NCI-H82 (cell line): ENCODE measurements at places on chromosomes 7 and 10.

GRCh38 chr7:116271963-116272886 is 61.9 kb downstream of the TES start:
- no peak for DNase-seq

DNA sequence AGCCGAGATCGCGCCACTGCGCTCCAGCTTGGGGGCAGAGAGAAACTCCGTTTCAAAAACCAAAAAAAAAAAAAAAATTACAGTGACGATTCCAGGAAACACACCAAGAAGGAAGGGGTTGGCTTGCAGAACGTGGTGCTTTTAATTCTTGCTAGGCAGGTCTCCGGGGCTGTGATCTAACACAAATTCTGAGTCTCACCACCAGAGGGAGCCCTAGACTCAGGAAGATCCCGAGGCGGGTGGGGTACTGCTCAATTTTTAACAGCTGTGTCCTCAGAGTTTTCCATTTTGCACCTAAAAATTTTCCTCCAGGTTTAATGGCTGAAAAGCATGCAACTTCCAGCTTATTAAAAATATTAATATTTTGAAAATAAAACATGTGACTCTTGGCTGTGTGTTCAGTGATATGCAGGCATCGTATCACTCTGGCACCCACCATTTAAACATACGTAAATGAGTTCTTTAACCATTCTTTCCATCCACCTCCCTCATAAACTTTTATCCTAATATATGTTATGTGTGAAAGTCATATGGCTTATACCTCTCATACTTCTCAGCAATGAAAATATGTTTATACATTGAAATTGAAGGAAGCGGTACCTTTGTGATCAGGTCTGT is 26.5 kb upstream of the NUB1 start:
- DNase-seq: peak; percentile 77

DNA sequence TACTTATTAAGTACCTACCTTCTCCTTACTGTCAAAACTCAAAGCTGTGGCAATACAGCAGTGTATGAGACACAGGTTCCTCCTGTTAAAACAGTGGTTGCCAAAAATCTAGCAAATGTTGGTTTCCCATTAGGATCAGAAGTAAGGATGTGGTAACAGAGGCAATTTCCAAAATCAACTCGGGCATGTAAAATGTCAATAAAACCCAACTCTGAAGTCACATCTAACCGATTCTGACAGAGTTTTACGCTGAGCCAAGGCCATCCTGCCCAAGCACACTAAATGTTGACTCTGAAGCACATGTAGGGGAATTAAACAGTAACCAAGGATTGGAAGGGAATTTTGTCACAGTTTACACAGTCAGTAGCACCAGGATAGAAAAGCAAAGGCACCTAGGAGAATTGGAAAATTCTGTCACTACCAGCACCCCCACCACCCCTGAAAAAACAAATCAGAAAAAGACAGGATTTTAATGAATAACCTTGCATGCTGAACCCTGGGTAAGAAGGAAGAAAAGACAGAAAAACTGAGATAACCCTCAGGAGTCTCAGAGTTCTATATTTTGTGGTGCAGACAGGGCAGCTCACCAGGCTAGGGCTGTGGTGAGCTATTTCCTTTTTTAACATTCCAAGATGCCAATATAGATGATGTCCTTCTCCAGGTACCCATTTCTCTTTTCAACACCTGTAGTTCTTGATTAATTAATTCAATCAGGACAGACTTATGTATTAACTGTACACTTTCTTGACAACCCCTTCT is 119.5 kb downstream of the DOCK4 start:
- DNase-seq: no peak

GRCh38 chr7:8129318-8129659 is 132.7 kb downstream of the ICA1 start:
- no peak for DNase-seq

DNA sequence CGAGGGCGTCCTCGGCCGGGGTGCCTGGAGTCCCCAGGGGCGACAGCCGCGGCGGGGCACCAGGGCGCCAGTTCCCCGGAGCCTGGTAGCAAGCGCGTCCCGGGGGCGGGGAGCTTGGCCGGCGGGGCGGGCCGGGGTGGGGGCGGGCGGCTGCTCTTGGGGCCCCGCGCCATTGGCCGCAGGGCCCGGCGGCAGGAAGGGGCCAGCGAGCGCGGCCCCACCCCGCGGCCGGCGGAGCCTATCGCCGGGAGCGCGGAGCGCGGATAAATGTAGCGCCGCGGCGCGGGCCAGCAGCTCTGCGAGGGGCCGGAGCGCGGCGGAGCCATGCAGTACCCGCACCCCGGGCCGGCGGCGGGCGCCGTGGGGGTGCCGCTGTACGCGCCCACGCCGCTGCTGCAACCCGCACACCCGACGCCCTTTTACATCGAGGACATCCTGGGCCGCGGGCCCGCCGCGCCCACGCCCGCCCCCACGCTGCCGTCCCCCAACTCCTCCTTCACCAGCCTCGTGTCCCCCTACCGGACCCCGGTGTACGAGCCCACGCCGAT is at the start of gene HHEX:
Gene HHEX, plus strand, starts transcription at position 293 of the 548 bp plus-strand sequence. Its CDS starts 32 bp downstream, at position 325.
- peak; percentile 80 for DNase-seq

DNA sequence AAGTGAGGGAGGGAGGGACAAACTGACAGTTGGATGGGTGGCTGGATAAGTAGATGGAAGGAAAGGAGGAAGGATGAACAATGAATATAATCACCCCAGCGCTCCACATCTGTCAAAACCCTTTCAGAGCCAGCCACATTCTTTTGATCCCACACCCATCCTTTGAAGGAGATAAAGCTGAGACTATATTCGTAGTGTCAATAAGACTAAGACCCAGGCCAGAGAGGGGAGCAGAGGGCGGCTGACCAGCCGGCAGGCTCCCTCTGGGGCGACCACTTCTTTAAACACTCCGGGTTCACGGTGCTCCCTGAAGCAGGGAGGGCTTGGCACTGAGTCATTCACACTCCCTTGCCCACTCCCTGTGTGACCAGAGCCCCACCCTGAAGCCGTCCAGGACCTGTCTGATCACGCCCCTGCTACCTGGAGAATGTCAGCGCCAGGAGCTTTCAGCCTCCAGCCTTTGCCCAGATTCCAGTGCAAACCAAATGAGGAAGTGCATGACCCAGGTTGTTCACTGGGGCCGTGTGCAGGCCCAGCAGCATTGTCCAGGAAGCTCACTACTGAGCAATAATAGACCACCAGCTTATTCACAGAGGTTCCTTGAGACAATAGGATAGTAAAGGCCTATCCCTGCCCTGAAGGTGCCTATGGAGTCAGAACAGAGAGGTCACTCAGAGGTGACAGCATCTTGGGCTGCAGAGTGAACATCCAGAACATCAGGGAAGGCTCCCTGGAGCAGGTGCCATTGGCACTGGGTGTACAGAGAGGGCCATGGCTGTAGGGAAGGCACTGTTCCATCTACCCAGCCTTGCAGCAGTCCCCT is 34.4 kb downstream of the UNC5B start:
- no peak for DNase-seq

GRCh38 chr7:17696422-17696821 is 243.9 kb downstream of the SNX13 start:
- DNase-seq: no peak

- no peak for DNase-seq
Measured at GRCh38 chr10:5272065-5272803, 75.6 kb downstream of the AKR1C4 start.

DNA sequence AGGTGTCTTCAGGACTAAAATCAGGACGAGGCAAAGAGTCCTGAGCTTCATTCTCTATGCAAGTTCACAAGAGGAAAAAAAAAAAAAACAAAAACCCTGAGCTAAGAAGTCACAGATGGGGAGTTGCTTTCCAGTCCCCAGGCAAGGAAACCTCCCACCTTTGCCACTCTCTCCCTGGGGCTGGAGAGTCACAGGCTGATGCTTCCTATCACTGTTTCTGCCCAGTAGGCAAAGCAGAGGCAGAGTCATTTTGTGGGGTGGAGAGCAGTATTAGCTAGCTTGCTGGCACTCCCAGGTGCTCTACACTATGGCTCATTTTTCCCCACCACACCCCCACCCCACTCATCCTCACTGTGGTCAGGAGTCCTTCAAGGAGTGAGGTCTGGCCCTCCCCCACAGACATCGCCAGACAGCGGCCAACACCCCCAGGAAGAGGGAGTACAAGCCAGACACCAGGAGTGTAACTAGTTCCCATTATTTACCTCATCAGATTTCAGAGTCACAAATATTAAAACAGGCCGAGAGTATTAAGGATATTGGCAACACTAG is 34.6 kb upstream of the UNC5B start:
- no peak for DNase-seq

DNA sequence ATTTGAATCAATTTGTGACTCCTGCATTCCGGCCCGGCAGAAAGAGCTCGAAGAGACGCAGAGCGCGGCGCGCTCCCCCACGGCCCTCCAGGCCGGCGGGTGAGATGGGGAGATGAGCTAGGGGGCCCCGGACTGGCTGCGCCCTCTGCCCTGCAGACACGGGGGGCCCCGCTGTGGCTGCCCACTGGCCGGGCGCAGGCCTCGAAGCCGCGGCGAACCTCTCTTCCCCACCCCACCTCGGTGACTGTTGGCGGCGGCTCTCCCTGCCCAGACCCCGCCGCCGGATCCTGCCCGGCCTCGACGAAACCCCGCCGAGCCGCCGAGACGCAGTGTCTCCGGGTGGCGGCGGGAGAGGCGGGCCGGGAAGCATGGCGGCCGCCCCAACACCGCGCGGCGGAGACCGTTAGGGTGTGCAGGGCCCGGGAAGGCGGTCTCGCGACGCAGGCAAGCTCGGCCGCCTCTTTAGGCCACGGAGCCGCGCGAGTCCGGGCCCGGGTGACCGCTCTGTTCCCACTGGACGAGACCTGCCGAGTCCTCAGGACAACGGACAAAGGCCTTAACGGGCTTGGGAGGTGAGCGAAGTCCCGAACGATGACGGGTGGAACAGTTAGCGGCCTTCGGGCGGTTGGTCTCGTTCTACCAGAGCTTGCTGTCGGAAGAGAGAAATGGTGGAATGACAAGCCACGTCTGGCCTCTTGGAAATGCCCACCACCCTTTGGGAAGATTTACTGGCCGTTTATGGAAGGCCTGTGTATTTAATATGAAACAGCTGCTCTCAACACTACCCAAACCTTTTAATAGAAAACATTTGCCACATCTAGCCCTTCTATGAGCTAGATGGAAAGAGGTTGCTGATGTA is 24.3 kb downstream of the NUP42 start:
- DNase-seq: no peak

DNA sequence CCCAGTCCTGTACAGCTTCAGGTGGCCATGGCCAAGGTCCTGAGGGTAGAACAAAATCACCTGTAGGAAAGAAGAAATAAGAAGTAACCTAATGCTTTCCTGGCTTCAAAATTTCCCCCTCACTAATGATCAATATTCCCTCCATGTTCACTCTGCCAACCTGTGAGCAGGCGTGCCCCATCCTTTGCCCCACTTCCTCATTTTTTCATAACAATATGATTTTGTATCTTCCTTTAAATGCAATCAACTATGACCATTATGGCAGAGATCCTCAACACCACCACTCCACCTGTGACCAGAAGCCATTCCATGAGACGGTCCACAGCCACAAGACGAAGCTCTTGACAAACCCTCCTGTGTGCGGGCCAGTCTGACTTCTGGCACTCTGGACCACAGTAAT is 7.0 kb downstream of the MSS51 start:
- no peak for DNase-seq

DNA sequence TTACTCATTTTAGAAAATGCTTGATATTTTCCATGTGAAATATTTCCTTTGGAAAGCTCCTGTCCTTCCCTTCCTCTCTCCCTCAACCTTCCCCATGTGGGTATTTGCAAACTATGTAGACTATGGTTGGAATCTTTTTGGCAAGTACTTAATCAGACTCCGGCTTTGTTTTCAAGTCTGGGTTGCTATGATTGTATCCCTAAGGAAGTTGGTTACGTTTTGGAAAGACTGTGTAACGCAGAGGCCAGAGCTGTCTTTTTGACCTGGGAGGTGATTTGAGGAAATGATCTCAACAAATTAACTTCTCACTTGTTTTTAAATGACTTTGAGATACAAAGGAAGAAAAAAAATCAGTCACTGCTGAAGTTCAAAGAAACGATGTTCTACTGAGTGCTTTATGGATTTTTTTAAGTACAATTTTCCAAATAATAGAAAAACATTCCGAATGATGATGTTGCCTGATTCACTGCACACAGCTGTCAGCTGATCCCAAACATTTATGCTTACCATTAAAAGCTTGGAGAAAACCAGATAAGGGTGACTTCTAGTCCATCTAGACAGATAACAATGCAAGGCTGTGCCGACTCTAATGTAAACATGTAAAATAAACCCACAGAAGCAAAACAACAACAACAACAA is 145.5 kb upstream of the CELF2 start:
- DNase-seq: no peak

DNA sequence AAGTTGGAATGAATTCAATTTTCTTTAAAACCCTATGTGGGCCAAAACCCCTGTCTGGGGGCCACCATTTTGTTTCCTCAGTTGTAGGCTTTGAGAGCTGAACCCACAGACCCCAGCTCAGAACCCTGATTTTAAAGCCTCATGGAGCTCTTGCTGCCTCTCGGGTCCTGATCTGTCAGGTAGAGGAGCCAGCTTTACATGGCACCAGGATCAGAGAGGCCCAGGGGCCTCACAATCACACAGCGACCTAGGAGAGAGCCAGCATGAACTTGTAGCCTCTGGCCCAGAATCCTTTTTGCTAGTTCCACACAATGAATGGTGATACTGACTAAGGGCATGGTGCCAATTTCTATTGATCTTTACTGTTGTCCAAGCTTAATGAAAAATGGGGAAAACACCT is 84.3 kb upstream of the SORCS3 start:
- DNase-seq: no peak

GRCh38 chr7:132298790-132299189 is 277.5 kb downstream of the PLXNA4 start:
- DNase-seq: no peak

- no peak for DNase-seq
Measured at GRCh38 chr7:43072530-43072929, 39.9 kb upstream of the HECW1 start.

DNA sequence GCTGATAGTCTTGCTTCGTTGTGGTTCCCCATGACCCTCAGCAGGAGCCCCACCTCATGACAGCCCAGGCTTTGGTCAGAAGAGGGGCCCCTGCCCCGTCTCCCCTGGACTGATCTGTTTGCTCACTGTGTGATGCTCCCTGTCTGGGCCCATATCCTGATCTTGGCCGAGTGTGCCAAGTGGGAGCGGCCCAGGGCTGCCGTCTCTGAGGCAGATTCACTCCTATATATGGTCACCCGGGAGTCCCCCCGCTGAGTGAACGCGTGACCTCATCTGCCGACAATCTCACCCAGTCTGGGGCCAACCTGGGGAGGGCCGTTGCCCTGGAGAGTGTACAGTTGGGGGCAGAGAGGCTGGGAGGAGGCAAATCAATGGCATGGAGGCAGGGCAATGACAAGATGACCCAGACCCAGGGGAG is 34.5 kb downstream of the PPIF start:
- DNase-seq: no peak

DNA sequence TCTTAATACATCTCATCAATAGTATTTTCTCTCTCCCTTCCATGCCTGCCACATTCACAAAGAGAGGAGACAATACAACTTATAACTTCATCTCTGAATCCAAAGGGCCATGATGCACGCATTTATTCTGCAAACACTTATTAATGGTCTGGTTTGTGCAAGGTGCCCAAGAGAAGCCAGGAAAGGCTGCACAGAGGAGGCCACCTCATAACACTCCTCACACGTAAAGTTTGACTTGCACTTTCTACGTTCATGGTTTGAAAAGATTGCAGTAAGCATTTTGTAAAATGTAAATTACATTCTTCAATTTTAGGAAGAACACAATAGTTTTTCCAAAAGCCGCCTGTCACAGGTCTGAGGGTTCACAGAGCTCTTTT is 1.2 kb upstream of the PALS2 start:
- DNase-seq: no peak
